Germinal center (tissue), 1 donor: ENCODE measurements at places on chromosomes 5 and 9.

GRCh38 chr9:90642570-90643539 lies at the start of gene DIRAS2:
DIRAS2 (minus strand) TSS chr9:90642824; CDS start chr9:90613827, 28,997 bp downstream.
- DNase-seq: peak; percentile 65

DNA sequence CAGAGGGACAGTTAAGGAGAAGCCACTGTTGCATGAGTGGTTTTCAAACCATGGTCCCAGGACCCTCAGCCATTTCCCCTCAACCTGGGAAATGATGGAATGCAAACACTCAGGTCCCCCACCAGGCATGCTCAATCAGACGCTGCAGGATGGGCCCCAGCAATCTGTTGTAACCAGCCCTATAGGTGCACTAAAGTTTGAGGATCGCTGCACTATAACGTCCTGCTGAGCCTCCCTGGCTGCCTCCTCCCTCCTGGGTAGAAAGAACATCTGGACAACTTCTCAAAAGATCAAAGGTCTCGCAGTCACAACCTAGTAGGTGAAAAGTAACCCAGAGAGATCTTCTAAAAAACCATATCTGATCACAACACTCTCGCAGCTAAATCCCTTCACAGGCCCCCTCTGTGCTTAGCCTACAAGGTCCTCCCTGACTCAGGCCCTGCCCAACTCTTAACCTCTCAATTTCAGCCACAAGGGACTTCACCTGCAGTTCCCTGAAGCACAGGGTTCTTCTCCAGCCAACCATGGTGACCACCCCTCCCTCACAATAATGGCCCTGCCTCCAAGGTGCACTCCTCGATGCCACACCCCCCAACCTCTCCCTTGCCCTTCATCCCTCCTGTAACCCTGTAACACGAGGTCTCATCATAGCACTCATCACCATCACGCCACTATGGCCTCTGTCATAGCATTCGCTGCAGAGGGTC lies 3.5 kb downstream of the SHB start:
- DNase-seq: no peak

GRCh38 chr5:68217528-68217927 lies 2.0 kb downstream of the PIK3R1 start:
- DNase-seq: no peak

GRCh38 chr5:164627021-164627420 lies 1121.6 kb downstream of the MAT2B start:
- DNase-seq: no peak

DNA sequence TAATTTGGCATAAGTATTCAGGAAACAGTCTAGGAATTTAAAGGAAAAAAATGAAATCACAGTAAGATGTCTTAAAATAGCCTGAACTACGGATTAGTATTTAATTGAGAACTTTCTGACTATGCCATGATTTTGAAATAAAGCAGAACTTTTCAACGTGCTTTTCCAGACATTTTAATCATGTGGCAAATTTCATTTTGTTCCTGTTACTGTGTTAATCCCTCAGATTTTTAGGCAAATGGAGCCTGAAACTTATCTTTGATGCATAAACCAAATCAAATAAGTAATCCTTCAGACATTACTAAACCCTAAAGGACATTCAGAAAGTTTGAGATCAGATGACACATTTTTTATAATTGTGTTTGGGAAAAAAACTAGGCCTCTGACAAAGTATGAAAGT lies 75.7 kb downstream of the FBN2 start:
- no peak for DNase-seq

- DNase-seq: no peak
Observed at GRCh38 chr5:111537141-111538024, 25.0 kb upstream of the STARD4 start.

GRCh38 chr5:95134326-95134725 lies 150.6 kb downstream of the MCTP1 start:
- no peak for DNase-seq

GRCh38 chr5:76737846-76738245 lies 21.9 kb downstream of the F2R start:
- DNase-seq: no peak

DNA sequence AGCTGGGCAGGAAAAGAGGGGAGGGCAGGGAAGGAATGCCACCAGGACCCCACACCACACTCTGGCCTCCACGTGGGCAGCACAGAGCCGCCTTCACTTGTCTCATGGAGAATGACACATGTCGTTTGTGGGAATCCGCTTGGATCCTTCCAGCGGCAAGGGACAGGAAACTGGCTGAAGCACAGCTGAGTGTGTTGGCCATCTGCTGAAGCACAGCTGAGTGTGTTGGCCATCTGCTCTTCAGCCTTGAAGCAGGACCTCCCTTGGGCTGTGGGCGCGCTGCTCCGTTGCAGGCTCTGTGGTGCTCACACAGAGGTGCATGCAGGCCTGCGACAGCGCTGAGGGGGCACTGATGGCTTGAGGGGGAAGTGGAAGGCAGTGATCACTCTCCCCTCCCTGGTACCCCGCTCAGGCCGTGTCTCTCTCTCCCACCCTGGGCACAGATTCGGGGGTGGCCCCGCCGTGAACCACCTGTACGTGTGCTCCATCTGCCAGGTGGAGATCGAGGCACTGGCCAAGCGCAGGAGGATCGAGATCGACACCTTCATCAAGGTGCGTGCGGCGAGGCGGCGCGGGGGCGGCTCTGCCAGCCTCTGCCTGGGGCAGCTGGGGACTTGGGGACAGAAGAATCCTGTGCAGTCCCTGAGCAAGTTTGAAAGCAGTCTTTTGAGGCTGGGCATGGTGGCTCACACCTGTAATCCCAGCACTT lies 40.6 kb downstream of the USP20 start:
- no peak for DNase-seq

GRCh38 chr5:180959661-180960060 lies 29.0 kb upstream of the BTNL3 start:
- DNase-seq: no peak

GRCh38 chr5:168471785-168472184 lies 14.5 kb upstream of the RARS1 start:
- DNase-seq: no peak

GRCh38 chr5:164934039-164934438 lies 1428.6 kb downstream of the MAT2B start:
- DNase-seq: no peak

GRCh38 chr9:104911032-104911607 lies 16.8 kb downstream of the ABCA1 start:
- no peak for DNase-seq

DNA sequence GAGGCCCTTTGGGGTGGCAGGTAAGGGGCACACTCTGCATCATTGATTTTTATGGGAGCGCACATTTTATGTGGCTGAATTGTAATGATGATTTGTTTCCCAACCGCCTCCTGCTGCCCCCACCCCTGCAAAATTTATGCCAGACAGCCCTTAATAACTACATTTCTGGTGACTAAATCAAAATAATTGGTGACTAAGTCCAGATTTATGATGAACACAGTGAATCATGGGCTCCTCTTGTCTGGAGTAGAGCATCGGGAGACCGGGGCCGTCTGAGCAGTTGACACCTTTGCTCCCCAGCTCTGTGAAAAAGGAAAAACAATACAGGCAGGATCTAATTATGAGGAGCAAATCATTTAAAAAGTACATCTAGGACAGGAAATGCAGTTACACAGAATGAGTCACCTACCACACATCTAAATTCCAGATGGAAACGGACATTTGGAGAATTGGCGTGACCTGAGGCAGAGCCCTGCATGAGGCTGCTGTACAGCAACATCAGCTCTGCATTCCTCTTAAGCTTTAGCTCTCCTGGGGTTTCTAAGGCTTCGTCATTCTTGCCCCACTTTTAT lies 58.9 kb downstream of the DOCK2 start:
- no peak for DNase-seq

DNA sequence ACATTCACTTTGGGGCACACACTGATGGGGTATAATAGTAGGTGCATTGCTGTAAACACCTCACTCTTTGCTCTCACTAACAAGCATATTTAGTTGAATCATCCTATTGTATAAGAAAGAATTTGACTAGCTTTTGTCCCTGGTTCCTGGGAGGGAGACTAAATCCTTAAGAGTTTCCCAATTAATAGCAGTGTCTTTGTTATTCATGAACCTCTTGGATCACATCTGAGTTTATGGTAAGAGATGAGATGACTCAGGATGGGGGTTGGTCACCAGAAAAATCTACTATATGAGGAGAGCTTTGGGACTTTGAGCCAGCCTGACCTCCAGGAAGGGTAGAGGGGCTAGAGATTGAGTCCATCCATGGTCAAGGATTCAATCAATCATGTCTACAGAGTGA lies 56.8 kb downstream of the PUM3 start:
- no peak for DNase-seq

DNA sequence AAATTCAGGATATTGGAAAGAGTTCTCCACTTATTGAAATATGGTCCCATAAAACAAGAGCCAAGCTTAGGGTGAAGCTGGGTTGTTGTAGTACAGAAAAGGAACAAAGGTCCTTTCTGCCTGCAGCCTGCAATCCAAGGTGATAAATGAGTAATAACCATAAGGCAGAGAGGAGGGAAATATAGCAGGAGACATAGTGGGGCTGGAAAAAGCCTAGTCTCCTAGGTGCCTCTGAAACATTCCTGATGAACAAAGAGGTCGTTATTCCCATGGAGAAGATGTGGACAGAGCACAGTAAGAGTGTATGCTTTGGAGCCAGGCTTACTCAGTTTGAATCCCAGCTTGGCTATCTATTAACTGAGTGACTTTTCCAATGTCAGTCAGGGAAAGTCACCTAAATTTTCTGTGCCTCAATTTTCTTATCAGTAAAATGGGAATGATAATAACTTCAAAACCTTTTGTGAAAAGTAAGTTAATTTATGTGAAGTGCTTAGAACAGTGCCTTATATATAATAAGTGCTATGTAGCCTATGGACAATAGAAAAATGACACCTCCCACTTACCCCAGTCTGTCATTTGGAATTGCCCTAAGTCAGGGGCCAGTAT lies 110.8 kb upstream of the GRIN3A start:
- no peak for DNase-seq

DNA sequence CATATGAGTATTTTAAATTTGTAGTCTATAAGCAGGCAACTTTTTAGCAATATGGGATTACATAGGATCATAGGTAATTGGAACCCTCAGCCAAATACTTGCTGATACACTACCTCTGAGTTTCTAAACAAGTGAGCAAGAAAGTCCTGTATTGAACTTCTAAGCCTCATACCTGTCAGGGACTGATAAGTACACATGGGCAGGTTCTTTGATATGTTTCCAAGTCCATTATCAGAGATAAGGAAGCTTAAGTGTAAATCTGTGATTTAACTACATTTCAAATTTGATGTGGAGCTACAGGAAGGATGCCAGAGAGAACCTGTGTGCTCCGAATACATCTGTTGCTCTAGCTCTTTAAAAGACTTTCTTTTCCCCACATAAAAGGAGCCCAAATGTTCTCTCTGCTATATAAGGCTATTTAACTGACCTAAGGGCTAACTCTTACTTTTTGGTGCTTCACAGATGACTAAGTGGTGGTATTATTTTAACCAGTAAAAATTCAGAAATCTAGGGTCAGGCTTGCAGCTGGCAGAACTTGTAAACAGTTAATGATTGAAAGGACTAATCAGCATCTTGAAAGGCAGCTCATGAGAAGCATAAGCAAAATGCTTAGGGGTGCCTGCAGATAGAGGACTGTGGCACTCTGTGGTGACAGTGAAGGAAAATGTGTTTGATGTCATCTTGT lies 228.6 kb downstream of the NR3C1 start:
- DNase-seq: no peak

GRCh38 chr5:157365732-157366131 lies 94.3 kb upstream of the NIPAL4 start:
- no peak for DNase-seq

DNA sequence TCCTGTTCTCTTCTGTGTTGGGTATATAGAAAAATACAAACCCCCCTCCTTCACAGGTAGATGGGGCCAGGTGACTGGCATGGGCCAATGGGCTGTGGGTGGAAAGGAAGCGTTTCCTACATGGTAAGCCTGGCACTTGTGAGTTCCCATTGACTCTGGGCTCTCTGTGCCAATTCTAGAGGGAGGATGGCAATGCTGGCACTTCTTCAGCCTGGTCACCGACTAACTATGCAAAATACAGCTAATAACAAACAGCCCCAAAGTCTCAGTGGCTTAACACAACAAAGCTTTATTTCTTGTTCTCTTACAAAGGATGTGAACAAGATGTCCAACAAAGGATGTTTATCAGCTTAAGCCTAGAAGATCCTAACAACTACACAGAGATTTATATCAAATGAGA lies 258.1 kb downstream of the SYK start:
- no peak for DNase-seq

- no peak for DNase-seq
Observed at GRCh38 chr9:16026886-16027285, 474.0 kb downstream of the CCDC171 start.

DNA sequence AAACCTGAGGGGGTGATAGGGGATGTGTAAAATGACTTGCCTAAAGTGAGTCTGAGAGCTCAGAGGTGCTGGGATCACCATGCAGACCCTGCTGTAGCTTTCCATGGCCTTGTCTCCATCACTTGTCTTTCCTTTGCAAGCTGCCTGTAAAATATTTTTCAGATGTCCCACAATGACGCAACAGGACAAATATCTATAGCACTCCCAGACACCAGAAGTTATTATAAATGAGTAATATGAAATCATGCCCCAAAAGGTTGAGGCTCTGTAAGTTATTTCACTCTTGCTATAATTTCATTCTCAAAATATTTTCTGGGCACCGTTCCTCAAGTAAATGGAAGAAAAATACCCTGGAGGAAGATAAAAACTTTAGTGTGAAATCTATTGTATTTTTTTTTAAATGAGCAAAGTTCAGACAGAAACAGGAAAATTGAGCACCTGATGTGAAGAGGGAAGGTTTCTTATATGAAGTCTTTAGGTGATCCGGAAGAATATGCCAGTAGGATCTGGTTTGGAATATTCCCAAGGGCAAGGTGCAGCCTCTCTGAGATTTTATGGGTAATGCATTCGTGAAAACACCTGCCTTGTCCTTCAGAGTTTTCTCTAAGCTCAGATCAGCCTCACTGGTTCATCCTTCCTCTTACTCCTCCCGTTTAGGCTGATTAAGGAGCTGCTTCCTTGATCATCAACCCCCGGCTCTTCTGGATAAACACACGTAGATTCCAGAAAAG lies 138.3 kb upstream of the DMAC1 start:
- no peak for DNase-seq

DNA sequence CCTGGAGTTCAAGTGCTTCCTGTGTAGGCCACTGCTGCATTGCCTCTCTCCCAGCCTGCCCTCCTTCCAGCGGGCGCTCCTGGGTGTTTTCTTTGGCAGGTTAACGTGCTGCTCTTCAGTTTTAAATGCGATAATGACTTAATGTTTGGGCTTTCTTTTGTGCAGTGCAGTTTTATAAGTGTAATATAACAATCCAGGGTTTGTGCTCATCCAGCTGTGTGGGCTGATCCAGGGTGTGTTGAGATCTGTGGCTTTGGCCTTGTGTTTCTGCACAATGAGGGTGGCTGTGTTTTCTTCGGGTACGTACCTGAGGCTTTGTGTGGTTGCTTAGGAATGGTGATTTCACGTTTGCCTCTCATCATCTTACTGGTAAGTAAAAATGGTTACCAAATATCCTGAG lies 50.6 kb downstream of the PCSK5 start:
- no peak for DNase-seq

GRCh38 chr5:157744051-157745011 lies 819 bp downstream of the LSM11 start:
- DNase-seq: peak; percentile 18
